ENCODE measurements at places on chromosomes 16 and 17.
A peak's percentile ranks its signal among the peaks of the same experiment; 100 is the strongest.

DNA sequence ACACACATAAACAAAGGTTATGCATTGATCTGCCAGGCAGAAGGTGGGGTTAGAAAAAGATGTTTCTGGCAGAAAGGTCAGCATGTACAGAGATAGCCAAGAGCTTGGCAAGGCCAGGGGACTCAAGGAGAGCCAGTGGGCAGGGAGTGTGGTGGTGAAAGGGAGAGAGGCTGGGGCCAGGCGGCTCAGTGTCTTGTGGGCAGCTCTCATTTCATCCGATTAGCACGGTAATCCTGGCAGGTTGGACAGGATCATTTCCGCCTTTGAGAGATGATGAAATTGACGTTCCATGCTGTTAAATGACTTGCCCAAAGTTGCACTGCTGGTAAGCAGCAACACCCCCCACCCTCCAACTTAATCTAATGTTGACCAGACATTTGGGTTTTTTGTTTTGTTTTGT lies 3.6 kb downstream of the CHD9 start:
- no peak for DNase-seq

DNA sequence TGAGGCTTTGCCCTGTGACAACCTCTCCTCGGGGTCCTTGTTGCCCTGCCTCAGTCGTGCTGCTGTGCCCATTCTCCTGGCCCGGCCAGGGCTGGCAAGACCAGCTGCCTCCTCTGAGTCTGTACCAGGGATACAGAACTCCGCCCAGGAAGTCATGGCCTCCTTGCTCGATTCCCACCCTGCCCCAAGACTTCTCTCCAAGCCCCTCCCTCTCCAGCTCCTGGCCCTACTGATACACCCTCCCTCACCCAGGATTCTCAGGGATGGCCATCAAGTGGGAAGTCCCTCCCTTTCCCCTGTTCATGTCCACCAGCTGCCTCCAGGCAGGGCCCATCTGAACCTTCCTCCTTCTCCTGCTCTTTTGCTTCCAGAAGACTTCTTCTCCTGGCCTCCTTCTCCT lies 11.2 kb upstream of the TMEM208 start:
- DNase-seq: no peak

DNA sequence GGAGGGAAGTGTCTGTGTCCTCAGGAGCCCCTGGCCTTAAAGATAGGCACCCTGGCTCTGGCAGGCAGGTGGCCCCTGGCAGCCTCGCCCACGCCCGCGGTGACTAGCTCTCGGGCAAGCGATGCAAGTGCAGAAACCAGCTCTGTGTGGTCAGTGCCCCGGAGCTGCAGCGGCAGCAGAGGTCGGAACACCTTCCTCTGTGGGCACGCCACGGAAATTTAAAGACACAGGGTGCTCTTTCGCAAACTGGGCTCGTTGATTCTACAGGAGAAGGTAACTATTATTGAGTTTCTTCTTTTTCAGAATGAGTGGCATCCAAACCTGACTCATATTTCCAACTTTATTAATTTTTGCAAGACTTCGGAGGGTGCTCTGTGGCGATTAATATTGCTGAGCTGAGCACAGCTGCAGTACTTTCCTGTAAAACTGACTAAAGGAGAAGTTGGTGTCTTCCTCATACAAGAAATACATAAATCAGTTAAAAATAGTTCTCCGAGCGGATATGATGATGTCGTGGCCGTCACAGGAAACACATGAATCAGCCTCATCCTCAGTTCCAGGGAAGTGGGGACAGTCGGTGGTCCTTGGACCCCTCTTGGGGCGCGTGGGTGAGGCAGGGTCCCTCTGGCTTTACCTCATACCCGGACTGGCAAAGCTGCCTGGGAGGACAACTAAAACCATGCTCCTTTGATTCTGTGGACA lies 120.2 kb downstream of the METRNL start:
- DNase-seq: no peak

DNA sequence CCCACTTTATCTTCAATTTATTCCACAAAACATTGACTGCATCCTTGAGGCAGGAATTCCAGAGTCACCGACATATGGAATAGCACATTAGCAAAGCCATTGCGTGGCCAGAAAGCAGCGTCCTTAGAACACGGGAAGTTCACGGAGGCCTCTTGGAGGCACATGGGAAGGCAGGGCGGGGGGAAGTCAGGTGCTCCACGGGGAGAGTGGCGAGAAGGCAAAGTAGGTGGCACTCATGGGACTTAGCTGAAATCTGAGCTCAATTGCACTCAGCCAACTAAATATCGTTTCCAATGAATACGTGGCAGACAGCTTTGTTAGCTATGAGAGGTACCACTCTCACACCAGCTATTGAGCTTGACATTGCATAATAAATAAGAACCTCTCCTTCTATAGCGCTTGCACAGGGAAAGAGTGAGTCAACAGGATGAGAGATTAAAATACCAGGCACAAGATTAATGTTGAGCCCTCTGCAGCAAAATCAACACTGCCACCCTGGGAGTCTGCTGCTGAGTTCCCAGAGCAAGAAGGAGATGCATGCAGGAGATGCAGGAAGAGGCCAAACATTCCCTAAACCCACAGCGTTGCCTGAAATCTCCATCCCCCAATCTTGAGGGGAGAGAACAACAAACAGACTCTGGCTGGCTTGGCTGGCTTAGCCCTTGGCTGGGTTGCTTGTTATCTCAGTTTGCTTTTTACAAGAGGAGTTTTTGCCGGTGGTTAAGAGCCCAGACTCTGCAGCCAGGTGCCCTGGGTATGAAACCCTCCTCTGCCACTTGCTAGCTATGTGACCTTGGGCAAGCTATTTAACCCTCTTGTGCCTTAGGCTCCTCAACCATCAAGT lies 28.8 kb downstream of the ABCC12 start:
- DNase-seq: peak; percentile 53

DNA sequence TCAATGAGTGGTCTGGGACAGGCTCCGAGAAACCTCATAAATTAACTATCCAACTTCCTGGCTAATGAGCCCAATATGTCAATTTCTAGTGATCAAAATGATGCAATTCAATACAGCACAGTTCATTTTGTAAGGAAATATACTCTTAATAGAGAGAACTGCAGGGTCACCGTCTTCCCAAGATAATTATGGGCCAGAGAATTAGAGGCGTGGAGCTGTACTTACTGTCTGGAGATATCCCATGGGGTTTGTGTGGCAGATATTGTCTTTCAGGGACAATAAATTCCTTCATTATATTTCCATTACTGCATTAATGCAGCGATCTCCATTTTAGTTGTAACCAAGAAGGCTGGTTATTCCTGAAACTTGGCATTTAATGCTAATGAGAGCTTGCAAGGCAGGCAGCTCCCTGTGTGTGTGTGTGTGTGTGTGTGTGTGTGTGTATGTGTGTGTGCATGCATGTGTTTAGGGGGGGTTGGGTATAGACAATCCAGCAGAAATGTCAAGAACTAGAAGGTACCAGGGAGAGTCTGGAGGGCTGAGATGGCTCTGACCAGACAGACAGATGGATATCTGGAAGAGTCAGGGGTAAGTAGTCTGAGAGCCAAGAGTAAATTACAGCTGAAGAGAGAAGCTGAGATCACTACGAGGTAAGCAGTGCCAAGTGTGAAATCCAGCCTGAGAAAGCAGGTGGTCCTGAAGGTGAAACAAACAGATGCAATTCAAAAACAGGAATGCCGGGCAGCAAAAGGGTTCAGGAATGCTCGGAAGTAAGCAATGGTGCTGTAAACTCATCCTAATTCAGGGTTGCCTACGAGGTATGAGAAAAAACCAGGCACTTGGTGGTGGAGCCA lies 393.0 kb downstream of the CA10 start:
- DNase-seq: no peak

GRCh38 chr17:7043497-7044198 lies at the start of gene SLC16A11:
Gene SLC16A11 (minus strand): TSS chr17:7044092. CDS start chr17:7043513, 579 bp downstream.
- DNase-seq: no peak

- no peak for DNase-seq
Observed at GRCh38 chr17:41522301-41523224, 3.9 kb upstream of the KRT15 start.

DNA sequence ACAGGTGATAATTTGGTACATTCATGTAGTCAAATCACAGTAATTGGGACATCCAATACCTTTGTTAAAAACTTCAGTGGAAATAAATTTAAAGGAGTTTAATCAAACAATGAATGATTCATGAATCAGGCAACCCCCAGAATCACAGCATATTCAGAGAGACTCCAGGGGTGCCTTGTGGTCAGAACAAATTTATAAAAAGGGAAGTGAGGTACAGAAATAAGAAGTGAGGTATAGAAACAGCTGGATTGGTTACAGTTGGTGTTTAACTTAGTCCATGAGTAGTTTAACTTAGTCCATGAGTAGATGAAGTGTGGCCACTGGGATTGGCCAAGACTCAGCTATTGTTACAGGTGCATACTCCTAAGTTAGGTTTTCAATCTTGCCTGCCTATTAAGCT lies 25.1 kb downstream of the TMEM98 start:
- DNase-seq: no peak

GRCh38 chr16:75402821-75403475 lies 30.4 kb downstream of the CFDP1 start:
- DNase-seq: peak; percentile 64

GRCh38 chr17:82687375-82687861 lies 11.1 kb downstream of the RAB40B start:
- DNase-seq: no peak

GRCh38 chr16:87231911-87232310 lies 85.3 kb downstream of the C16orf95 start:
- no peak for DNase-seq

GRCh38 chr17:77607606-77608005 lies 350.9 kb upstream of the TNRC6C start:
- DNase-seq: no peak

- no peak for DNase-seq
Observed at GRCh38 chr17:35795007-35795870, at the start of gene MMP28. Gene MMP28 (minus strand): TSS chr17:35795641. CDS start chr17:35795377, 264 bp downstream.

DNA sequence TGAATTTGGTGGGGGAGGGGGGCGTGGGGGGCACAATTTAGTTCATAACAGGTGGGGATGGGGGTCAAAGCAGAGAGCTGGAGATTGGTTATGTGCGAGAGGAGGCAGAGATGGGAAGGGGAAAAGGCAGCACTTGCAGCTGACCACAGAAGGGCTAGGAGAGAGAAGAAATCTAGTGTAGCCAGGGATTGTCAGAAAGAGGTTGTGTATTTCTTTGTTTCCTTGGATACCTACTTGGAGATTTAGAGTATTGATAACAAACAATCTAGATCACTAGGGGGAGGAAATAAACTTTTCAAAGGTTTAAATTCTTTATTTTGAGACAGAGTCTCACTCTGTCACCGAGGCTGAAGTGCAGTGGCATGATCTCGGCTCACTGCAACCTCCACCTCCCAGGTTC lies 47.1 kb upstream of the YPEL2 start:
- DNase-seq: peak; percentile 24

- DNase-seq: no peak
Observed at GRCh38 chr17:57377094-57377493, 120.8 kb downstream of the MSI2 start.

GRCh38 chr17:64386412-64387144 lies 4.1 kb downstream of the PECAM1 start:
- no peak for DNase-seq

GRCh38 chr16:11218604-11218962 lies 37.4 kb downstream of the SOCS1 start:
- no peak for DNase-seq

- DNase-seq: no peak
Observed at GRCh38 chr16:77849646-77850258, 61.4 kb downstream of the VAT1L start.

DNA sequence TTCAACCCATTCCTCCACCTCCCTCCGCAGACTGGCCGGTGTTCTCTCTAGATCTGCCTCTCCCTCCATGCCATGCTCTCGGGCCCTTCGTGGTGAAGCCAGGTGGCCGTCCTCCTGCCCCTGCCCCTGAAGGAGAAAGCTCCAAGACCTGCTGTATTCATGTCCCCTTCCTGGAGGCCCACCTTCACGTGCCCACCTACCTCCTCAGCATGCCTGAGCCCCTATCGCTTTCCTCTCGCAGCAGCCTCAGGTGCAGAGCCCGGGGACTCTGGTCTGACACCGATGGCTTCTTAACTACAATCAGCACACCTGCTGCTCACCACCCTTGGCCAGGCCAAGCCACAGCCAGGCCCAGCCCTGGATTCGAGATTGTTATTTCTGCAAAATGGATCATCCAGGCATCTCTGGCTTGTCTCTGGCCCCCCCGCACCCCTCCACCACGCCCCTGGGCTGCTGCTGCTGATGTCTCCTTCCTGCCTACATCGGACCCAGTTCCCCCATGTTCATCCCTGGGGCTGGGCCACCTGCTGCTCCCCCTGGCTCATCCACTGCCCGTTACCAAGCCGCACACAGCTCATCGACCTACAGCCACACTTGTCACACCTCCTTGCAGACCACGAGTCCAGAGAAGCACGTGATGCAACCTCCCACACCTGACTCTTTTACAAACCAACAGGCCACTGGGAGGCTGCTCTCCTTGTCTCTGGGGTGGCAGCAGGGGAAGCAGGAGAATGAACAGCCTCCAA lies 32.5 kb upstream of the TNFRSF13B start:
- DNase-seq: no peak

- DNase-seq: no peak
Observed at GRCh38 chr17:66192378-66192687, 400 bp upstream of the CEP112 start.

DNA sequence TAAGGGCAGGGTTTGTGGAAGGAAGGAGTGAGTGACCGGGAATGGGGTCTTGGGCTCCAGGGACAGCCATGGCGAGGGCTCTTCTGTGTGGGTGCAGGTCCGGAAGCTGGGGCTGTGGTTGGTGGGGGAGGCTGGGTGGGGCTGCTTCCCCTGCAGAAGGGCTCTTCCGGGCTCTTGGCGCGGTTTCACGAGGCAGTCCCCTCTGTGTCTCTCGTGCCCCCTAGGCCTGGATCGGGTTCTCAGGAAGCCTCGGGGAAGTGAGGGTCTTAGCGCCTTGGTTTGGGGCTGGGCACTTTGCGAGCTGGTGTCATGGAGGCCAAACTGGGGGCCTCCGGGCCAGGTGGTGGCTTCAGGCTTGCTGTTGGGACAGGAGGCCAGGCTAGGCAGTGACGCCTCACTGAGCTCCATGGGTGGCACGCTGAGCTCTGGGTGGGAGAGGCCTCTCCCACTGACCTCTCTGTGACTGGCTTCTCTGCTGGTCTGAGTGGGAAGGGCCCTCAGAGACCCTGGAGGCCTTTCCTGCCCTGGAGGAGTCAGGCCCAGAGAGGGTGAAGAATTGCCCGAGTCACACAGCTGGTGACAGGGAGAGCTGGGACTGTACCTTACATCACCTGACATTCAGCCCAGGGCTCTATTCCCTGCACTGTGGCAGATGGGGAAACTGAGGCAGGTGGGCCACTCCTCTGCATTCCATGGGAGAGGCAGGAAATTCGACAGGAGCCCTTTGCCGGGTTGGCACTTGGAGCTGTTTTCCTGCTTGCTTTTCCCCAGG lies 8.2 kb downstream of the ADCY7 start:
- DNase-seq: no peak

GRCh38 chr17:58338454-58338840 lies 9.9 kb upstream of the TSPOAP1 start:
- no peak for DNase-seq

DNA sequence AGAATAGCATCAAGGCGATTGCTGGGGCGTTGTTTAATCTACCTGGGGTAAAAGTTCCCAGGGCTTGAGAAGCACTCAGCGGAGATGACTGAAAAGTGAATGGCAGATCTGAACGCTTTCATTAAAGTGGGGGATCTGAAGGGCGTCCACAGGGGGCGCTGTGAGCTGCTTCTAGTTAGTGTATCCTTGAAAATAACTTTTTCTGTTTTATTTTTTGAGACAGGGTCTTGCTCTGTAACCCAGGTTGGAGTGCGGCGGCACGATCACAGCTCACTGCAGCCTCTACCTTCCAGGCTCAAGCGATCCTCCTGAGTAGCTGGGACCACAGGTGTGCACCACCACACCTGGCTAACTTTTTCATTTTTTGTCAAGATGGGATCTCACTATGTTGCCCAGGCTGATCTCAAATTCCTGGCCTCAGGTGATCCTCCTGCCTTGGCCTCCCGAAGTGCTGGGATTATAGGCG lies 360.4 kb downstream of the SEC14L1 start:
- no peak for DNase-seq
